ENCODE measurements at places on chromosomes 1 and 21.

GRCh38 chr1:19907456-19907855, 16.0 kb downstream of the PLA2G2E start:
- DNase-seq, result no peak

DNA sequence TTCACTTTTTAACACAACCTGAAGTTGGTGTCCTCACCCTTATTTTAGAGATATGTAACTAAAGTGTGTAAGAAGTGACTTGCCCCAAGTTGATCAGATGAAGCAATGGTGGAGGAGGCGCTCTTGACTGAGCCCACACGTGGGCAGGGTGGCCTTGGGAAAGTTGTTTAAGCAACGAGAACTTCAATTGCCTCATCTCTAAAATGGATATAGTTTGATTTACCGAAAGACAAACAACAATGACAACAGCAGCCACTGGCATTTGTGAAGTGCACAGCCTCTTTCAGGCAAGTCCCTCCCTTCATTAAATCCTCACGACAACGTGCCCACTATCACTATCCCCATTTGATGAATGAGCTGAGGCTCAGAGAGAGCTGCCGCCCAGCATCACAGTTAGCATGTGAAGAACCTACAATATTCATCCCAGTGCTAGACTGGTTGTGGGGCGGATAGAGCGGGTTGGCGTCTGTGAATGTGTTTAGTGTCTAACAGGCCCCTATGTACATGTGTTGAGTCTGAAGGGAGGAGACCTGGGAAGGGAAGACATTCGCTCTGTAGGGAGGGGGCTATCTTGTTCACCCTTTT, 3.0 kb downstream of the IL22RA1 start:
- no peak for DNase-seq

DNA sequence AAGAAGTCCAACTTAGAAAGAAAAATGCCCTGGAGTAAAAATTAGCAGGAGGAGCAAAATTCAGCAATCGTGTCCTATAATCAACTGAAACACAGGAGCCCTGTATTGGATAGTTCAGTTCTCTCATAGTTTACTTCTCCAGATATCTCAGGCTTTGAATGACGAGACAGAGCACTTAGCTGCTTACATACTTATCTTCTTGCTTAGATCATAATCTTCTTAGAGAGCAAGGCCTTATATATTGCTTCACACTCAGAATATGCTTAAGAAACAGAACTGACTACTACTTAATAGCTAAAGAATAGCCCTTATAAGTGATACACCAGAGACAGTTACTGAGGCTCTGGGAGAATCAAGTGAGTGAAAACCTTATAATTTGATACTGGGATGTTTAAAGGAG, 38.9 kb downstream of the TOR3A start:
- DNase-seq, result no peak

DNA sequence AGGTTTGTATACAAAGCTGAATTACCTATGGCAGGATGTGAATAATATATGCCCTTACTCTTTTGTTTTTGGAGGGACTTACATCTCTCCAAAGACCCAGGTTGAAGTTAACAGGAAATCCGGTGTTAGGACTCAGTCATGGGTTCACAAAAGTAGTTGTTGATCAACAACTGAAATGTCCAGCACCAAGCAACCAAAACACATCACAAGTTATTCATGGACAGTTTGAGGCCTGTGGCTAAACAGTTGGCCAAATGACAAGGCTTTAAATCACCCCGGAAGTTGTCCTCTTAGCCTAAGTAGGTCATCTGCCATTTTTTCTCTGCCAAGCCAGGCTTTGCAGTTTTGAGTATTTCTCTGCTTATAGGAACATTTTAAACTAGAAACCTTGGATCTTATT, 89.9 kb downstream of the CD247 start:
- no peak for DNase-seq

DNA sequence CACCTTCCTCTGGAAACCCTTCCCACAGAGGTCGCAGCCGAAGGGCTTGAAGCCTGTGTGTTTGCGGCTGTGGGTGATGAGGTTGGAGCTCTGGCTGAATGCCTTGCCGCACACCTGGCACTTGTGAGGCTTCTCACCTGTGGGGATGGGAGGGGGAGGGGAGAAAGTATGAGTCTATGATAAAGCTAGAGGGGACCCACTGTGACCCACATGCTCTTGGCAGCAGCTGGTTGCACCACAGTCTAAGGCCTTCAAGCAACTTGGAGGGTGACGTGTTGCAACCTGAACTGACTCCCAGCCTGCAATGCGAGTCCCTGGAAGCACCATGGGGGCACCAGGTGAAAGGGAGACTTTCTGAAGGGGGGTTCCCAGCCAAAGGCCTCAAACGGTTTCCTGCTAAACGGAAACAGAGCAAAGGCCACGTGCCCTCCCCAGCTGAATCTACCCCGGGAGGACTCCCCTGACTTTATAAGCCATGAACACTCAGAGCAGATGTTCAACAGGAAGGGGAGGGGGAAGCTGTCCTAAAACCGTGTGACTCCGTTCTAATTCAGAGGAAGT, 10.6 kb downstream of the GFI1 start:
- no peak for DNase-seq

DNA sequence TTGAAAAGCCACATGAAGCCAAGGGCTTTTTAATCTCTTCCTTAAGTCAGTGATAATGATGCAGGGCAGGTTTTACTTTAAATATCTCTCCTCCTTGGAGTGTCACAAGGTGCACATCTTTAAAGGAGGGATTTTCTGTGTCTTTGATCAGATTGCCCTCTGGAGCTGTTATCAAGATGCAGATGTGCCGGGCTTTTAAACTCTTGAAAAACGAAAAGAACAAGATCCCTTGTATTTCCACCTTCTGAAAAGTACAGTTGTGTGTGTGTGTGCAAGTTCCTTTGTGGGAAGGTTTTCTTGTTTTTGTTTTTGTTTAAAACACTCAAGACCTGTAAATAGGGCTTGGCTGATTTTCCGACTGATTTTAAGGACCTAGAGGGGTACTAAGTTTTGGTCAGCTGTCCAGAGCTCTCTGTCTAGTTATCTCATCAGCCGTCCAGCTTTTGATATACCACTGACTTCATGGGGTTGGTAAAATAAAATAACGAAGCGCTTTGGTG, 1.6 kb downstream of the MARK1 start:
- no peak for DNase-seq

DNA sequence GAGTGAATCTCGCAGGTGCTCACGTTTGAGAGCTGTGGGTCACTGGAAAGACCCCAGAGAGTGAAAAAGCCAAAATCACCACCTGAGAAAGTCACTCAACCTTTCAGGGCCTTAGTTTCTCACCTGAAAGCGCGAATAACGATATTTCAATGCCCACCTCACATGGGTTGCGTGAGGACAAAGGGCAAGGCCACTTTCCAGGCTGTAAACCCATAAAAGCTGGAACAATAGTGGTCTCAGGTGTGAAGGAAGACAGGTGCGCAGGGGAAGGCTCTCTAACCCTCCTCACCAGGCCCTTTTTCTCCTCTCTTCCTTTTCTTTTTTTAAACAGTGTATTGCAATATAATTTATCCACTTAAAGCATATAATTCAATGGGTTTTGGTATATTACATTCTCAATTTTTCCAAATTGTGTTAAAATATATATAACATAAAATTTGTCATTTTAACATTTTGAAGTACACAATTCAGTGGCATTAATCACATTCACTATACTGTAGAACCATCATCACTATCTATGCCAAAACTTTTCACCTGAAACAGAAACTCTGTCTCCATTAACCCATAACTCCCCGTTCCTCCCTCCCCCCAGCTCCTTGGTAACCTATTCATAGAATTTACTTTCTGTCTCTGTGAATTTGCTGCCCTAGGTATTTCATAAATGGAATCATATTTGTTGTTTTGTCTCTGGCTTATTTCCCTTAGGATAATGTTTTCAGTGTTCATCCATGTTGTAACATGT, 118.4 kb upstream of the TNR start:
- no peak for DNase-seq

DNA sequence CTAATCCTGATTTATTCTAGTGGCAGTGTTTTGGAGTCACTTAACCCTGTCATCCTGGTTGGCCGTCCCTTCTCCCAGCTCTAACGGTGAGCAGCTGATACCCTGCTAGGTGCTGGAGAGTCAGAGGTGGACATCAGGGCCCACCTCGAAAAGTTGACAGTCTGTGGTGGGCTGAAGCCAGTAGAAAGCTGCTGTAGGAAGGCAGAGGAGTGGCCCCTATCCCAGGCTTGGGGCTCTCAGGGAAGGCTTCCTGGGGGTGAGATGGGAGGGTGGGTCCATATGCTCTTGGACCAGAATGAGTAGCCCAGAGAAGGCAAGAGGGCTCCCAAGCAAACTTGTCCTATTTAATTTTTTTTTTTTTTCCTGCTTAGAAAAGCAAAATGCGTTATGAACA, 475 bp upstream of the RPL5 start:
- no peak for DNase-seq

- no peak for DNase-seq
Observed at GRCh38 chr1:9384751-9385245, 92.1 kb downstream of the SPSB1 start.

DNA sequence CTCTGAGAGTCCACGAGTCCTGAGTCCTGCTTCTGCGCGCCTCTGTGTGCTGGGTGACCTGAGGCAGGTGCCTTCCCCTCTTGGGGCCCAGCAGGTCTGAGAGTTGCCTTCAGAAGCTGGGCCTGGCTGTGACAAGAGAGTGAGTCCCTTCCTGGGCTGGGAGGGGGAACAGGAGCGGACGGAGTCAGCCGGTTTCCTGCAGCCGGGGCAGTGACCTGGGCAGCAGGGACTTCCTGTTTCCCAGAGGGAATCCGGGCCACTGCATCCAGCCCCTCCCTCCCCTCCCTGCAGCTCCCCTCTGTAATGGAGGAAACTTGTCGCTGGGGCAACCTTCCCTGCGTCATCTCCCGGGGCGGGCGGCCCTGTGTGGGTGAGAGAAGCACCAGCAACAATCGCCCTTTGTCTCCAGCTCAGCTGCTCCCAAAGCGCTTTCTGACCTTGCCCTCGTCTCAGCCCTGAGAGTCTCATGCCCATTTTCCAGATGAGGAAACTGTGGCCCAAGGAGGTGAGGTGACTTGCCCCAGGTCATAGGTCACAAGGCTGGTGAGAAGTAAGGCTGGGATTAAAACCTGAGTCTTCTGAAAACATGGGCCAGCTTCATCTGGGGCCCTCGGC, 61.1 kb downstream of the SDC3 start:
- DNase-seq, result no peak

- no peak for DNase-seq
Observed at GRCh38 chr1:93552741-93553455, 105.0 kb downstream of the FNBP1L start.

- no peak for DNase-seq
Observed at GRCh38 chr1:191582169-191582568, 576.1 kb upstream of the RGS18 start.

GRCh38 chr1:65844821-65845534, 52.3 kb downstream of the PDE4B start:
- no peak for DNase-seq

- no peak for DNase-seq
Observed at GRCh38 chr21:45938811-45939520, 42.6 kb upstream of the COL6A1 start.

DNA sequence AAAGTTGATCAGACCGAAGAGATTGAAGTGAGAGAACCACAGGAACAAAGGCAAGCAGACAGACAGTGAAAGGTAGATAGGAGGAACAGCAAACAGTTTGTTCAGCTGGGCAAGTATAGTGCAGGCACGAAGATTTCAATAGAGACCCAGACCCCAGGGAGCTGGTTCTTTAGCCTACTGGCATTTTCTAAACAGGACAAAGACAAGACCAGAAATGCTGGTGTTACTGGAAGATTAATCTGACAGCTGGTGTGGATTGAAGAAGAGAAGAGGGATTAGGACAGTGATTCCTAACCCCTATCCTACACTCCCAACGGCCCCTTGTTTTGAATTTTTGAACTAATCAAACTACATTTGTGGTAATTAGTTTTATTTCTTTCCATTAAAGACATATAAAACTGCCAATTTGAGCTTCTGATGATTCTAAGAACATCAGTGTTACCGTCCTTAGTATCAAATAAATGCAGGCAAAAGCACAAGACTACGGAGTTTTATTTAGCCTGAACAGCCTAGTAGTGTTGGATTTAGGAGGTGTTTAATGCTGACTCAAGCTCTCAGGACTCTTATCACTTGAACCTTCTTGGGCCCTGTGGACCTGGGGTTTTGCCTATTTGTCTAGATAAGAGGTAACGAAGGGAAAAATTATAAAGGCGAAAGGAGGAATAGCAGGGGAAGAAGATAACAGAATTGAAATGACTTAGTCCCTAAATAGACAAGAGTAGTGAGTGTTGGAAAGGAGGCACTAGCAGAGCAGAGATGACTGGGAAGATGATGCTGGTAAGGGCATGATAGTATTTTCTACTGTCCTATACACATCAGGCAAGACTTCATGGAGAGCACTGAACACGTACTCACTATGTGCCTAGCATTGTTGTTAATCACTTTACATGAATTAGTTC, 2.0 kb downstream of the NPL start:
- DNase-seq, result no peak

DNA sequence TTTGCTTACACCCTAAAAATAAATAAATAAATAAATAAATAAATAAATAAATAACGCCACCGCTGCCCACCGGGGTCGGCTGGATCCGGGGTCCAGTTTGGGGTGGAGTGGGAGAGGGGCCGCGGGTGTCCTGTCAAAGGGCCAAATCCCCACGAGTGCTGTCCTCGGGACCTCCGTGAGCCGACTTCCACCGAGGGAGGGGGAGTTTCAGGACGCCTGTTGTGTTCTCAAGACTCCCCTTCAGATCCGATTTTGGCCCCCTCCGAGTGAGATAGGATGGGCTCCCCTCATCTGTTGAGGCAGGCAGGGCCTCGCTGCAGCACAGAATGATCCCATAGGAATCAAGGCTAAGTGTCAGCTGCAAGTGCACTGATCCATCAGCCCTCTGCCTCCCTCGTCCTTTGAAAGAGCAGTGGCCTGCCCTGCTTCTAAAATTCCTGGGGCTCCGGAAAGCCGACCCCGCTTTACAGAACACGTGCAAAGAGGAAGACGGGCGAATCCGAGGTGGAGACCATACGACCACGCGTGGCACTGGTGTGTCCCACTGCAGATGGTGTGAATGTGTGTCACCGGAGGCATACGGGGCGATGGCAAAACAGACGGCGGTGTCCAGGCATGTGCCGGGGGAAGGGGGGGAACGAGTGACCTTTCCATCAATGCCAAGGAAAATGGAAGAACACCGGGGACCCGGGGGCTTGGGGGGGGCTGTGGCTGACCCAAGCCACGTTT, 3880.5 kb downstream of the SRGAP2C start:
- DNase-seq, result no peak

DNA sequence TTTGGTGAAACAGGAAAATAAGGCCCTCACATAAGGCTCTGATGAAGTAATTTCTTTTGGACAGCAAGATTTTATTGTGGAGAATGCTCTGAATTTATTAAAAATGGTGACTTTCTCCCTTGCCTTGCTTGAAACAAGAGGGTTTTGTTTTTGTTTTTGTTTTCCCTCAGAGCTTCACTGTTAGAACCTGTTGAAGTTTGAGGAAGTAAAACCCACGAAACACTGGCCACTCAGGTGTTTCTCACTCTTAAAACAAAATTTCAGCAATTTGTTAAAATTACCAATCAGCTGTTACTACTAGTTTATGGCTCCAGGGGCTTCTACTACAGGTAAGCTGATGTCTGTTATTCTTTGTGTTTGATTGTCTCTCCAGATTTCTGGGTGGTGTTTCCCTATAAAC, 112.6 kb upstream of the B3GALT2 start:
- no peak for DNase-seq

DNA sequence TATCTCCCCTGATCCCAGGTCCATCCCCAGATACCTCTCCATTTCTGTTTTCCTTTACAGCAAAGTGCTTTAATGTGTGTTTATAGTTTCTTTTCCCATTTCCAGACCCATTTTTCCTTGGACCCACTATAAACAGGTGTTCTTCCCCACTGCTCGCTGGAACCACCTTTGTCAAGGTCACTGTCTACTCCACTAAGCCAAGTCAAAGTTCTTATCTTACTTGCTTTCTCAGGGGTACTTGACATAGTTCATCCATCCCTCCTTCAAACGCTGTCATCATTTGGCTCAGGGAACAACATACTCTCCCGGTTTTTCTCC, 8.3 kb downstream of the SLAMF1 start:
- DNase-seq, result no peak
